ENCODE measurements at places on chromosomes 12 and 14.

DNA sequence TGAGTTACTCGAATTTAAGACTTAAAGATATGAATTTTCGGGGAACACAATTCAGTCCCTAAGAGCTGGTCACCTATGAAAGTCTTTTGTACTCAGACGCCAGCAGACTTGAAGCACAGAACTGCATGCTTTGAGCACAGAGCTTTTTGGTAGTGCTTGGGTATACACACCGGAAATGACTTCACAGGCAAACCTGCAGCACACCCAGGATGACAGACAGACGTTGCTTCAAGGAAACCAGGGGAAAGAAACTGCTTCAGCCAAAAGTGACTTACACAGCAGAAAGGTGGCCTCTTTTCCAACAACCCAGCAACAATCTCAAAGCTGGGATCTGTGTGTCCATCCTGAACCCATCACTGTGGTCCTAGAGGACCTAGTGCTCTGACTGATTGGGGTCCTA, 975.1 kb downstream of the AACS start:
- no peak for DNase-seq

DNA sequence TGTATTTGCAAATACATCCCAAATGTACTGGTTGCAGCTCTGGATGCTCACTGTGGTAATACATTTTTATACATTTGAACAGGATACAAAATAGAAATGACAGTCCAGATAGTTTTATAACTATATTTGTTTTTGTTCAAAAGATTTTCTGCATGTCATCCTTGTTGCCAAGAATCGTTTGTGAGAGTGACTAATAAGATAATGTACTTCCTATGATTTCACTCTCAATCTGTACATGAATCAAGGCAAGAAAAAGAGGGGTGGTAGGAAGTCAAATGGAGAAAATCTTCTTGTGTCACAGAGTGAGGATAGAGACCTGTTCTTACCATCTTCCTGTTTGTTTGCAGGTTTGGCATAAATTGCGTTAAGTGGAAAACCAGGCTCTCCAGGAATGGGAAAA, 13.9 kb downstream of the ARPC3 start:
- DNase-seq, result no peak

DNA sequence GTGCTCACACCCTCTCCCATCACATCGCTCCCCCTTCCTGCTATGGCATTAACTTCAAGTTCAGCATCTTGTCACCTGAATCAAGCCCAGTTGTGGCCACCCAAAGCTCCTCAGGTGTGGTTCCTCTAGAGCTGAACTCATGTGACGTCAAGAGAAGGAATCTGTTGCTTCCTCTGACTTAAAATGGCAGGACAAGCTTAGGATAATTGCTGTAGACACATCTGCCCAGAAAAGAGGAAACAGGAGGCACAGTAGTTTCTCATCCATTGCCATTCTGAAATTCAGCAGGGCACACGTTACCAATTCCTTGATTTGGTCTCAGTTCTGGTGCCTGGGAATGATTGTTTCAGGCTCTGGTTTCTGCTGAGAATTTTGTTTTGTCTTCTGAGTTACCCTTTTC, 52.1 kb downstream of the RCOR1 start:
- no peak for DNase-seq

DNA sequence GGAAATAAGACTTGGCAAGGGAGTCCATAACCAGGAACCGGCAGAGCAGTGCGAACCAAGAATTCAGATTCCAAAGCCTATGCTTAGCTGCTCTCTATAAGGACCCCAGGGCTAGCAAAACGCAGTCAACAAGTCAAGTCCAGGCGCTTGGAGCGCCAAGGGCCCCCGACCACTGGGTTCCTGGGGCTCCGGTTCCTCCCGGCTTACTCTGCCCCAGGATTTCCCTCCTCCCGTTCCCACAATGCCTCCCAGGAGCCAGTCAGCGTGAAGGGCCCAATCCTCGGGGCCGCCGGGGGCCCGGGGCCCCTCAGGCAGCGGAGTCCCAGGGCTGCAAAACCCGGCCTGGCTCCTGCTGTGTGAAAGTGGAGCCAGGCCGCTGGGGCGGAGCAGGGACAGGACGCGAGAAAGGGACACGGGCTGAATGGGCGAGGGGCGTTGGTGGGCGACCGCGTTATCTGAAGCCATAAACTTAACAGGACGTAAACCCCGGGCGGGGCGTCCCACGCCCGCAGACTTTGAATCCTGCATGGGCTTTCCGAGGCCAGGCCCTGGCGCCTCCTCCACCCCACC, 1.5 kb downstream of the KRT8 start:
- peak; percentile 82 for DNase-seq

- DNase-seq, result no peak
Observed at GRCh38 chr12:8907513-8907912, 6.8 kb upstream of the PHC1 start.

DNA sequence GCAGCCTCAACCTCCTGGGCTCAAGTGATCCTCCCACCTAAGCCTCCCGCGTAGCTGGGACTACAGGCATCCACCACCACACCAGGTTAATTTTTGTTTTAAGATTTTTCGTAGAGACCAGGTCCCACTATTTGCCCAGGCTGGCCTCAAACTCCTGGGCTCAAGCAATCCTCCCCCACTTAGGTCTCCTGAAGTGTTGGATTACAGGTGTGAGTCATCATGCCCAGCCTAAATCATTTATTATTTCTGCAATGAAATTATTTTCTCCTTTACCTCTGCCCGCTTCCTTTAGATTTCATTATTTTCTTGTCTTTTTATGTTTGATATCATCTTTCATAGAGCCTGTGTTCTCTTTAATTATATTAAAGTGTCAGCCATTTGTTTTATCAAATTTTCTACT, 165.2 kb upstream of the OTX2 start:
- DNase-seq, result no peak

GRCh38 chr14:73913256-73913655, 26.6 kb downstream of the ZNF410 start:
- peak; percentile 5 for DNase-seq

DNA sequence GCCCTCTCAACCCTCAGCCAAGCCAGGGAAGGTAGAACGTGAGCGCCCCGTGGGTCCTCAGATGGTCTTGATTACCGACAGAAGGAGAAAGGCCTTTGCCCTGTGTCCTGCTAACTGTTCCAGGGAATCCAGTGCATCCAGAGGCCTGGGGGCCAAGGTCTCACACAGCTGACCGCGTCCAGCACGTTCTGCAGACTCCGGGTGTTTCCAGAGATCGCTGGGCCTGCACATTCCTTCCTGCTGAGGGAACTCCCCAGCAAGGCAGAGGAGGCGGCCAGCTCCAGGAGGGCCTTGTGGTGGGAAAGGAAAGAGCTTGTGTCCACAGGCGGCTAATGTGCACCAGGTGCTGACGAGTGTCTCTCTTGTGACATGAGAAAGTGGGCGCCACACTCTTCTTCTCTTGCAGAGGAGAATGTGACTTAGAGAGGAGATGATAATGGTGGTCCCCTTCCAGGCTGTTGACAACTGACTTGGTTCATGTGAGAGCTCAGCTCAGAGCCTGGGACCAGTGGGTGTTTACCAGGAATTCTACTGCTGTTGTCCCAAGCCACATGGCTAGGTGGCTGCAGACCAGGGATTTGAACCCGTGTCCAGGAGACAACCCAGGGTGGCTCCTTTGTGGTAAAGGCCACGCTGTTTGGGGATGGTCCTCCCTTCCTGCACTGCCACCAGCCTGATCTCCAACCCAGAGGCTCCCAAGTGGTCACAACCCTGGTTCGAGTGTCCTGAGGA, 46.8 kb upstream of the DLK1 start:
- DNase-seq, result peak; percentile 83

GRCh38 chr12:59020073-59020946, 100.0 kb upstream of the LRIG3 start:
- DNase-seq, result no peak

DNA sequence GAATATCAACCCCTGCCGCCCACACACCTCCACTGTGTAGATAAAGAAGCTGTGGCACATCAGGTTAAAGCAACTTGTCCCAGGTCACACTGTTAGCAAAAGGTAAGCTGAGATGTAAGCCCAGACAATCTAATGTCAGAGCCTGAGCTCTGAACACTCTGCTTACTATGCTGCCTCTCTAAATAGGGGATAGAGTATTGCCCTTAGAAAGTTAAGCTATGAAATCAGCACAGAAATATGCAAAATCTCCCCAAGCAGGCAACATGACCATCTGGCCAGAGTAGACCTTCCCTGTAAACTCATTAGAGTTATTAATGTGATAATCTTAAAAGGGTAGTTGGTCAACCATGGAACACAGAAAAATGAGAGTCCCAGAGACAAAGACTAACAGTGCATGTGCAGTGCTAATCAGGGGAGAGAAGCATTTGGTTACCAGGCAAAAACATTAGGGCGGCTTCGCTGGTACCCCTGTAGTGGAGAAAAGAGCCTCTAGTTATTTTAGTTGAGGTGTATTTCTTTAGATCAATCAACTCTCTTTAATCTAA, 171.0 kb downstream of the BTG1 start:
- peak; percentile 55 for DNase-seq

DNA sequence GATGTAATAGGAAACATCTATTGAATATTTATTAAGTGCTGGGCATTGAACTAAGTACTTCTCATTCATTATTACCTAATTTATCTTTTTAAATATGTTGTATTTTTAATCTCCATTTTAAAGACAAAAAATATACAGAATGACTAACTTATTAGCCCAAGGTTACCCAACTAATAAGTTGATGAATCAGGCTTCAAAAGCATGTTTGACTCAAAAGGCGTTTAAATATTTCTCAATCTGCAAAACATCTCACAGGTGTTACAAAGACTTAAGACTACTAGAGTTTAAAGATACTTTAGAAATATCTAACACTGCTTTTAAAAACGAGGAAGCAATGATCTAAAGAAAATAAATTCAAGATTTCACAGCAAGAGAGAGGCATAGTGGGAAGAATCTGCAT, 457.4 kb upstream of the DCN start:
- no peak for DNase-seq

GRCh38 chr12:52120951-52121823, 41.7 kb downstream of the SMIM41 start:
- DNase-seq, result no peak

- DNase-seq, result peak; percentile 31
Observed at GRCh38 chr12:58503731-58504130, 416.6 kb downstream of the LRIG3 start.

DNA sequence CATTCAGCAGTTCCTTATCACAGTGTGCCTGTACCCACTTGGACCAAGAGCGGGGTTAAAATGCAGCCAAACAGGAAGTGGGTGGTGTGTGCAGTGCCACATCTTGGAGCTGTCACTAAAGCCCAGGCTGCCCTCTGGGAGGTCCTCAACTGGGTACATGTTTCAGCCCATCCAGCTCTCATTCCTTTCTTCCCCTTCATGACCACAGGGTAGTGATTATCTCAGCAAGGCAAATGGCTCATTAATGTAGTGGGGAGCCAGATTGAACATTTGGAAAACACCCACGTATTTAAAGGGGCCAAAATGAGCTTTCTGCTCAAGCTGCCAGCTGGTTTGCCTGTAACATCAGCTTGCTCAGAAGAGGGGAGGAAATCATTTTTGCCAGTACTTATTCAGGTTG, 210.8 kb upstream of the BTG1 start:
- DNase-seq, result no peak

- DNase-seq, result no peak
Observed at GRCh38 chr14:58777541-58777979, 139.8 kb downstream of the DACT1 start.
